ENCODE measurements at places on chromosomes 11 and 22.

- DNase-seq, result peak; percentile 36
Measured at GRCh38 chr11:17734986-17735817, 621 bp downstream of the KCNC1 start.

DNA sequence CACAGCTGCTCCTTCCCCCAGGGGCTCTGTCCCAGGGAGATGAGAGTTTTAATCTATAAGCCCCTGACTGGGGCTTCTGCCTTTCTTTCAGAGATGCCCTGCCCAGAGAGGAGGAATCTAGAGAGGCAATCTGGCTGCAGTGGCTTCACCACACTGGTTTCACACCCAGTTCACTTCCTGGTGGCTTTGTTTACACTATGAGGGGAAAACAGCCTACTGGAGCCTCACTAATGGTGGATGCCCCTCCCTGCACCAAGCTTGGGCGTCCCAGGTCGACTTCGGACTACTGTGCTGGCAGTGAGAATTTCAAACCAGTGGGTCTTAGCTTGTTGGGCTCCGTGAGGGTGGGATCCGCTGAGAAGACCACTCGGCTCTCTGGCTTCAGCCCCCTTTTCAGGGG, 21.5 kb upstream of the MMP1 start:
- DNase-seq, result no peak

DNA sequence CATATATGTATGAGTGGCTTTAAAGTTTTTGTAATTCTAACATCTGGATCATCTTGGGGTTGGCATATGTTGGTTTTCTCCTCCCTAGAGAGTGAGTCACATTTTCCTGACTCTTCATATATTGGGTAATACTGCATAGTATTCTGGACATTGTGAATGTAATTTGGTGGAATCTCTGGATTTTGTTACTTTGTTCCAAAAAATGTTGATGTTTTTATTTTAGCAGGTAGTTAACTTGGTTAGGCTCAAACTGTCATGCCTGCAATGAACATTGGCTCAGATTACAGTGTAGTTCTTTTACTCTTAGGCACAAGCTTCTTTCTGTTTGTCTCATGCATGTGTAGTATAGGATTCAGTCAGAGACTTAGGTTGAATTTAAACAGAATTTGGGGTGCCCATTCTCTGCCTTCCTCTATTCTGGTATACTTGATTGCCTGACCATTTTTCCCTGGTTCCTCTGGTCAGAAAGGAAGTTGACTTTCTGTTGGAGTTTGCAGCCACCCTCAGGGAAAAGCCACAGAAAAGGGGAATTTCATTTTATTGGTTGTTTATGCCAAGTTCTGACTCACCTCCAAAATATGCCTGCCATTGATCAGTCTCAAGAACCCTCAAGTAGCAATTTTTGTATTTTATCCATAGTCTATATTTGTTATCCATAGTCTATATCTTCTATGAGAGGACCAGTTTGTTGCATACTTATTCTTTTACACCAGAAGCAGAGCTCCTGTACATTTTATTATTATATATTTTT, 151.7 kb downstream of the UVRAG start:
- DNase-seq, result no peak

- peak; percentile 17 for DNase-seq
Measured at GRCh38 chr22:31036671-31037550, 44.2 kb upstream of the SMTN start.

GRCh38 chr11:2697866-2698265, 1.9 kb downstream of the KCNQ1OT1 start:
- no peak for DNase-seq

DNA sequence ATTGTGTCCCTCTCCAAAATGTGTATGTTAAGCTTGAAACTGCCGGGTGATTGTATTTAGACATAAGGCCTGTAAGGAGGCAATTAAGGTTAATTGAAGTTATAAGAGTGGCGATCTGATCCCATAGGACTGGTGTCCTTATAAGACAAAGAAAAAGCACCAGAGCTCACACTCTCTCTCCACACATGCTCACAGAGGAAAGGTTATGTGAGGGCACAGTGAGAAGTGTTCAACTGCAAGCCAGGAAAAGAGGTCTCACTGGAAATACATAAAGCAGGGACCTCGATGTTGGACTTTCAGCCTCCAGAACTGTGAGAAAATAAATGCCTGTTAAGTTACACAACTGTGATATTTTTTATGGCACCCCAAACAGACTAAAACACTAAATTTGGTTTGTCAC, 1233.8 kb upstream of the CNTN5 start:
- DNase-seq, result no peak

DNA sequence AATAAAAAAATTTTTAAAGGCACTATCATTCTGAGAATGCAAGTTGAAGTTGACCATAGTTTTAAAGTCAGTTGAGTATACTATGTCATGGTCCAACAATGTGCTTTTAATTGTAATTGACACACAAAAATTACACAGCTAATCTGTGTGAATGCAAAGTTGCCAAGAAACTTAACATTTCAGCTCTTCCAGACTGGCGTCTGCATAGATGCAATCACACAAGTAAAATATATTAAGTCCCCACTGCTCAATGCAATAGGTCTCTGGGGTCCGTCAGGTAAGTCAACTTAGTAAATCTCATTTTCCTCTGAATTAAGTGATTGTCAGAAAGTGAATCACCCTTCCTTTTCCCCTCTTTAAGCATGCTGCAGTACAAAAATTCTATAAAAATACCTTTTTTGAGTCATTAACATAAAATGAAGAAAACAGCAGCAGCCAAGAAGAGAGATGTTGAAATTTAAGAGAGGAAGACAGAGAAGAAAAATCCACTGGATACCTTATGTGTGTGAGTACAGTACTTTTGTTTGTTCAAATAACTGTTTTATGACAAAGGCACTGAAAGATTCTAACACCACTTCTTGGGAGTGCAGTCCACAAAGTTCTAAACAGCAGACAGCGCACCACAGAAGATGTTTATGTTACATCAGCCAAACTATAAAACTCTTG, 5.1 kb downstream of the FZD4 start:
- no peak for DNase-seq

DNA sequence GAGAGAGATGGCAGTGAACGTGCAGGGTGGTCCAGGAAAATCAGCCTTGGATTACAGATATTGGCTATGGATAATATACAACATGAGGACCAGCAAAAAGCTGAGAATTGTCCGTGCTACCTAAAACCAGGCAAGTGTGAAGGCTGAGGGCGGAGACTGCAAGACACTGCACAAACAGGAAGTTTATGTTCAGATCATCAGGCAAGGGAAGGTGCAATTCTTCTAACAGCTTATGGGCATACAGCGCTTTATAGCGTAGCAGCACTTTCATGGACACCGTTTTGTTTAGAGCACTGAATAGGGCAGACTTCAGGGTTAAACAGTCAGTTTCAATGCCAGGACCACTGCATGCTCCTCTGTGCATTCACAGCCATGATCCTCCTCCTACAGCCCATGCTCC, 93.1 kb upstream of the TMEM45B start:
- DNase-seq, result no peak

DNA sequence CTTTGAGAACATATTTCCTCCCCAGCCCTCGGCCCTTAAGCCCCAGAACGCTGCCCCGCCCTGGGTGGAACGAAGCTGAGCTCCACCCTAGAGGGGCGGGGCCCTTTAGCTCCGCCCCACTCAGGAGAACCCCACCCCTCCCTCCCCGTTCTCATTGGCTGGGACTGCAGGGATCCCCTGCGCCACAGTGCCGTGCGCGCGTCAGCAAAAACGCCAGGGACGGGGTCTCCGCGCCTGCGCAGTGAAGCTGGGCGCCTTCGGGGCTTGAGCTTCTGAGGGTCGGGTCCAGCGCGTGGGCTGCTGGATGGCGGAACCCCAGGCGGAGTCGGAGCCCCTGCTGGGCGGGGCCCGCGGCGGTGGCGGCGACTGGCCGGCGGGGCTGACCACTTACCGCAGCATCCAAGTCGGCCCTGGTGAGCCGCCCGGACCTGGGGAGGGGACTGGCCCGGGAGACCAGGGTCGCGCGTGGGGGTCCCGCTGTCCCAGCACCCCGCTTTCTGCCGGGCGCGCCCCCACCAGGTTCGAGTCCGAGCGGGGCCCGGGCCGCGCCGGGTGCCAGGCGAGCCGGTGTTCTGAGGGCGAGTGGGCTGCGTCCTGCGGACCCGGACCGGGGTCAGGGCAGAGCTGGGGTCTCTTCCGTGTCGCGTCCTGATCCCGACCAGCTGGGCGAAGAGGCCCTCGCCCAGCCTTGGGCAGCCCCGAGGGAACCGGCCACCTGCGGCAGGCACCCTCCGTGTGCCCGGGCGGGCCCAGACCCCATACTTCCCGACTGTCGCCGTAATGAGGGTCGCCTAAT, at the start of gene TPCN2:
Gene TPCN2 (plus strand): TSS at position 239 of the 796 bp plus-strand sequence. CDS start 66 bp downstream, at position 305.
- DNase-seq, result peak; percentile 98

DNA sequence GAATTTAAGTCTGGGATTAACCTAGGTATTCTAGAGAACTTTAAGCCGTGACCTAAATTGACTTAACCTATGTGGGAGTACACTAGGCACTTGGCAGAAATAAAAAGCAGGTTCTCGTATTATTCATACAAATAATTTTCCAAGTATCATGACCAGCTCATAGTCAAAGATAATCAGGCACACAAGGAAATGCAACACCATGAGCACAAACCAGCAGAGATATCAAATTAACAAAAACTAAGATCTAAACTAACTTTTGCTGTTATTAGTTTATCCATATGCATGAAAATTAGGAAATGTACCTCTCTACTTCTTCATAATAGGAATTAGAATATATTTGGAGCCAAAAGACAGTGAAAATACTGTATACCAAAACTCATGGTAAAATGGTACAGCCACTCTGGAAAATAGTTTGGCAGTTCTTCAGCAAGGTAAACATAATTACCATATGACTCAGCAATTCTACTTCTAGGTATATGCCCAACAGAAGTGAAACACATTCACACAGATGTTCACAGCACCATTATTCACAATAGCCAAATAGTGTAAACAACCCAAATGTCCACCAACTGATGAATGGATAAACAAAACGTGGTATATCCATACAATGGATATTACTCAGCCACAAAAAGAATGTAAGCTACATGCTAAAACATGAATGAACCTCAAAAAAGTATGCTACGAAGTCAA, 154.1 kb downstream of the ENTHD1 start:
- no peak for DNase-seq
